ENCODE measurements at places on chromosomes 13 and 19. TPM values are rescaled to one million over a fixed set of nuclear protein-coding genes. Genes with fewer than 3 reads are reported as not detected.

PLPPR2 gene
- 4.4 TPM for total RNA-seq

DNA sequence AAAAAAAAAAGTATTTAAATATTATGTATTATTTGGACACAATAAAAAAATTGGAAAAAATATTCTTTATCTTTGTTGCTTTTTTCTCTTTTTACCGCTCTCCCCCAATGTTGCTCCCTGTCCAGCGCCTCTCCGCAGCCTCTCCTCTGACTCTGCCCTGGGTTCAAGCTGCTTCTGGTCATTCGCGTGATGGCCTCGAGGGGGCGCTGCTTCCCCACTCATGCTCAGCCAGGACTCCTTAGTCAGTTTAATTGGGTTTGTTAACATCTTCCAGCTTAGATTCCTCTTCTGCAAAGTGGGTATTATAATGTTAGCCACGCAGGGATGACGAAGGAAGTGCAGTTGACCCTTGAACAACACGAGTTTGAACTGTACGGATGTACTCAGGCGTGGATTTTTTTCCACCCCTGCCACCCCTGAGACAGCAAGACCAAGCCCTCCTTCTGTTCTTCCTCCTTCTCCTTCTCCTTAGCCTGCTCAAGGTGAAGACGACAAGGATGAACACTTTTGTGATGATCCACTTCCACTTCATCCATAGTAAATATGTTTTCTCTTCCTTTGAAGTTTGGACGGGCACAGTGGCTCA is 4.9 kb upstream of the NWD1 start:
- no peak for DNase-seq

- DNase-seq = no peak
These were observed 22.5 kb downstream of the PABPC3 start for GRCh38 chr13:25118378-25118905.

- DNase-seq = no peak
These were observed 54.2 kb upstream of the ABCC4 start for GRCh38 chr13:95355494-95355893.

DNA sequence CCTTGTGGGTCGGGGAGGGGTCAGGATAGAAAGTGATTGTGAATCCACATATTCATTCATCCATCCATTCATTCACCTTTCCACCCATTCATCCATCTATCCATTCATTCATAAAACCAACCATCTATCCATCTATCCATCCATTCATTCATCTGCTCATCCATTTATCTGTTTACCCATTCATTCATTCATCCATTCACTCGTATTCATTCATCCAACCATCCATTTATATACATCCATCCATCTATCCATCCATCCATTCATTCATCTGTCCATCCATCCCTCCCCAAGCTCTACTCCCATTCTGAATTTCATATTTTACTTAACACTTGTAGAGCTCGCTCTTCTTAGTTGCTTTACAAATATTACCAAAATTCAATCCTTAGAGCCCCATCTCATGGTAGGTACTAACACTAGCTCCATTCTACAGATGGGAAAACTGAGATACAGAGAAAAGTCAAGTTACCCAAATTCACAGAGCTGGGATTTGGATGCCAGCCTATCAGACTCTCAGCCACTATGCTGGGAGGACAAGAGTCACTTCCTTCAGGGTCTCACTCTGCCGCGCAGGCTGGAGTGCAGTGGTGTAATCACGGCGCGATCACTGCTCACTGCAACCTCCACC is 37.6 kb downstream of the PIN1 start:
- DNase-seq = no peak

- DNase-seq = no peak
These were observed 19.2 kb downstream of the ATCAY start for GRCh38 chr19:3899531-3900294.

DNA sequence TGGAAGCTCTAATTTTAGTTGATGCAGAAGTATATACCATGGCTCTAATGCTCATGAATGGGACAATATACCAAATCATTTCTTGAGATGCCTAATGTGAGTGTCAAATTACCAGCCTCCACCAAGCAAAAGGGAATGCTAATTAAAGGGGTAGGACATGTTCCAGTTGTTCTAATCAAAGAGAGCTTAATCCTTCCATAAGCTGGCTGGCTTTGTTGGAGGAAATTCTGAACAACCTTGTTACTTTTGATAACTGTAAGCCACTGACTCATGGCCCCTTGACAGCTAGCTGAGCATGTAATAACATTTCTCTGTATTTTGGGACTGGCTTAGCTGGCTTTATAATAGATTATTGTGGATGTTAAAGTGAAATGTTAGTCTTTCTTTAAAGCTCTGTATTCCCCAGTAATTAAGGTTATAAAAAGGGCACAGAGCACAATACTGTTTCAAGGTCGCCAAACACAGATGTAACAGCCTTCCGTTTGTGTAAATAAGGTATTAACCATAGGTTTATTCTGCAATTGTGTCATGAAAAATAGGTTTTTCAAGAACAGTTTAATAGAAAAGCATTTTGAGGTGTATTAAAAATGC is 1194.0 kb downstream of the PCDH9 start:
- DNase-seq = no peak

DNA sequence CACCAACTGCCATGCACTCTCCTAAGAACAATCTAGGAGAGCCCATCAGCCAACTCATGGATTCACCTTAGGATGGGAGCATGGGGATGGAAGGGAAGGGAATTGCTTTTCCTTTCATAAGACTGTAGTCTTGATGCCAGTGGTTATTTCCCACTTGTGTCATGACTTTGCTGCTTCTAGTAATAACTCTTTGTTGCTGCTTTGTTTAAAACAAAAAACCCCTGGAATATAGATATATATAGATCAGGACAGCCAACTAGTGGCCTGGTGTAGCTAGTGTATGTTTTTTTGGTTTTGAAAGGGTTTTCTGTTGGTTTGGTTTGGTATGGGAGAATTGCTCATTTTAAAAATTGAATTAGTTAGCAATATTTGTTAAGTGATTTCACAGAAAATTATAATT is 39.3 kb upstream of the KCTD4 start:
- DNase-seq = no peak

DNA sequence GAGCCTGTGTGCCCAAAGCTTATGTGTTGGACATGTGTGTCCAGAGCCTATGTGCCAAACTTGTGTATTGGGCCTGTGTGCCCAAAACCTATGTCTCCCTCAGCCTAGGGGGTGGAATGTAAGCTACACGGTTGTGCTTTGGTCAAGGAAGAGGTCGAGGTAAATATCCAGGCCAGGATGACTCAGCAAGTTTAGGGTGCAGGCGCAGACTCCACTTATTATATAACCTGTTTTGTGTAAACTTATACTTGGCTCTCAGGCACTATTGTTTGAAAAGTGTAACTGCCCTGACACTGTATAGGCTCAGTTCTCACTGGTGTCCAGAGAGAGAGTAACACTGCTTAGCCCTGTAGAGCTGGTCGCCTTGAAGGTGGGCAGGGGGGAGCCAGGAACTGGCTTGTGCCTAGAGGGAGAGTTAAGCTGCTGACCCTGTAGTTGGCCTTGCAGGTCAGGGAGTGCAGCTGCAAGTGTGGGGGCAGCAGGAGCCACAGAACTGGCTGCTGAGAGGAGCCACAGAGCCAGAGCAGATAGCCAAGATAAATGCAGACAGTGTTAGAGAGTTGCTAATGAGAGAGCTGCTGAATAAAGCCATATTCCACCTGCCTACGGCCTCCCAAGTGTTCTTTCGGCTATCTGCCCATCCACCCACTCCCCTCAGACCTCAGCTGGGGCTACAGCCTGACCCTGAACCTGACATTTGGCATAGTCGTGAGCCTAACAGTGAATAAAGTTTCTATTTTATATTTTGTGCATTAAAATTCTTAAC is 517.2 kb upstream of the SLITRK1 start:
- DNase-seq = no peak

ADGRE1 gene
- 12.1 TPM for total RNA-seq

ZNF208 gene
- 4.2 TPM for total RNA-seq

DNA sequence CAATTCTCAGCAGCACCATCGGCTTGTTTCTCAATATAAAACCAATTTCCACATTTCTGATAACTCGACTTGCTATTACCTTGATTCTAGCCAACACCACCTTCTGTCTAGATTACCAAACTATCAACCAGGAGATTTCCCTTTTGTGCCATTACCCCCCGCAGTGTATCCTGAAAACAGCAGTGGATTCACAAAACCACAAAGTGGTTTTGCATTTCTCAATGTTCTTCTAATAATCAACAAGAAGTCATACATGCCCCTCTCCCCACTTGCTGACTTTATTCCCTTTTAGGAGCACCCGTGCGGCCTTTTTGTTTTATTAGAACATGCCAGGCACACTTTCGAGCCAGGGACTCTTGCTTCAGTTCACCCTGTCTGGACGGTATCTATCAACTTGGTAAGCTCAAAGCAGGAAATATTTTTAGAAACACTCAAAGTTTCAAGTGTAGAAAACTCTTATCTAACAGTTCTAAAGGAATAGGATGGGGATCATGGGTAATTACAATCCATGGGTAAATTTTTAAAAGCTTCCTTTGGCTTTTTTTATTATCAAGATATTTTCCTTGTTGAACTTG is 967.4 kb downstream of the EFNB2 start:
- no peak for DNase-seq

MBD3L2 gene
- total RNA-seq = not detected

DNA sequence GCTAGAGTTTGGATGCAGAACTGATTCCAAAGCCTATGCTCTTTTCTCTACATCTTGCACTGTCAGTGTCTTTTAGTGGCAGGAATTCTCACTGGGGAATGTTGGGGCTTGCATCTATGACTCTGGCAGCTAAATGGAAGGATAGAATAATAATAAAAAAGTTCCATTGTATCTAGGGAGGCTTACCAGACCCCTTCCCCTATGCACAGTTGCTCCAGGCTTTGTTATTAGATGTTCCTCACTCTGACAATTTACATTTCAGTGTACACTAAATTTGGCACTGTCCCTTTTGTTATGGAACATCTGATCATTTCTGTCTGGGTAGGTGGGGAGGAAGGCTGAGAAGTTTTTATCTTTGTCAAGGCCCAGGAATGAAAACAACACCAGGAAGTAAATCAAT is 3.7 kb upstream of the TRIM13 start:
- DNase-seq = no peak

DNA sequence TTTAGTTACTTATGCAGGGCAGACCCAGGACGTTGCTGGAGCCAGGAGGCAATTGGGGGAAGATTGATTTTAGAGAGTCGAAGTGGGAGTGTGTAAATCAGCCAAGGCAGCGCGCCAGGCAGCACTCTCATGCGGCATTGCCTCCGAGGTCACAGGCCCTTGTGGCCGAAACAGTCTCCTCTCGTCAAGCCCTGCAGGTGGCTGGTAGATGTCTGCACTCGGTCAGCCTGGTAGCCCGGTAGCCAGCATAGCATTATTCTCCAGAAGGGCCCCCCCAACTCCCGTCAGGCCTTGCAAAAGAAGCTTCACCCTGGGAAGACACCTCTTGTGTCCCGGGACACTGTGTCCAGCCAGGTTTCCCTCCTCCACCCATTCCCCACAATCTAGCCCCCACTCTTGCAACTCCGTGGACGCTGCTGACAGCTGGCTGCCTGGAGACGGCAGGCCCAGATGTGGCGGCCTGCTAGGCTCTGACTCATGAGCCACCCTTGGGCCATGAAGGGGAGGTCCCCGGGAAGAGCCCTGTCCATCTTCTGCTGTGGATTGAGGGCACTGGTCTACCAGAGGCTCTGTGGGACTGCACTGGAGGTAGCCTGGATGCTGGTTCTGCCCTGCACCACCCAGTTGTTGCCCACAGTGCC is 2.6 kb upstream of the PEPD start:
- no peak for DNase-seq

ZMYM2 gene
- 94.0 TPM for total RNA-seq
